T-helper 17 cell (primary cell): ENCODE measurements at places on chromosomes 5 and 9. TPM values are rescaled to one million over a fixed set of nuclear protein-coding genes. Genes with fewer than 3 reads are reported as not detected.

Gene SLC36A3
- total RNA-seq = not detected

Gene KCNN2
- not detected for total RNA-seq

Gene GIN1
- total RNA-seq = 3.5 TPM

Gene HMHB1
- total RNA-seq = not detected

Gene RNF145
- 61.1 TPM for total RNA-seq

- no peaks in the 10 kb centered on the region for H3K27me3 ChIP-seq
- peaks cover 6% of the 10 kb centered on the region for H3K4me1 ChIP-seq
- H3K4me3 ChIP-seq = peak overlapping the region; percentile 66
Measured at GRCh38 chr9:129972816-129973215, 70.2 kb downstream of the FNBP1 start.

- peaks cover 4% of the 10 kb centered on the region for H3K36me3 ChIP-seq
- DNase-seq = no peak
- no peak overlapping the region for H3K27ac ChIP-seq
- peaks cover 37% of the 10 kb centered on the region for H3K27me3 ChIP-seq
- H3K4me3 ChIP-seq = no peak overlapping the region
- H3K4me1 ChIP-seq = no peaks in the 10 kb centered on the region
Measured at GRCh38 chr9:86836797-86837196, 110.5 kb downstream of the GAS1 start.

DNA sequence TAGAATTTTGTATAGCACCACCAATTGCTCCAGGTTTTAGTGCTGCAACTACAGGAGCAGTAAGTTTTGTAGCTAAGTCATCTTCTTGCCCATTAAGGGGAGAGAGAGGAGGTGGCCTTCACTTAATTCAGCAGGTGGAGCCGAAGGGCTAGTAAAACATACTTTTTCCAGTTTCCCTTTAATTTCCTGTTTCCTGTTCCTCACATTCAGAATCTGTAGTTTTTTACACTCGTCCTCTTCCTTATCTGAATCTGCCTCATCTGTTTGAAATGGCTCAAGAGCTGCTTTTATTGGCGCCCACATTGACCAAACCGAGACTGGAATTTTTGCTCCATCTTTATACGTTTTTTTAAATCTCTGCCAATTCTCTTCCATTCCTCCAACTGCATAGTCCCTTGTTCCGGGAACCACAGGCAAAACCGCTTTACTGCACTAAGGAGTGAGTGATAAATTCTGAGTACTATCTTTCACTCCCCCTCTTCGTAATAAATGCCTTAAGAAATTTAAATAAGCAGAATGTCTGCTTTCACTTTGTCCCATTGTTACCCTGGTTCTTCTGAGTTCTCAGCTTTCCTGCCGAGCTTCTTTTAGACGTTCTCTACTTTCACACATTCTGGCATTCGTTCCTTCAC is 133.9 kb downstream of the DROSHA start:
- DNase-seq = no peak
- H3K4me1 ChIP-seq = no peaks in the 10 kb centered on the region
- no peak overlapping the region for H3K27ac ChIP-seq

DNA sequence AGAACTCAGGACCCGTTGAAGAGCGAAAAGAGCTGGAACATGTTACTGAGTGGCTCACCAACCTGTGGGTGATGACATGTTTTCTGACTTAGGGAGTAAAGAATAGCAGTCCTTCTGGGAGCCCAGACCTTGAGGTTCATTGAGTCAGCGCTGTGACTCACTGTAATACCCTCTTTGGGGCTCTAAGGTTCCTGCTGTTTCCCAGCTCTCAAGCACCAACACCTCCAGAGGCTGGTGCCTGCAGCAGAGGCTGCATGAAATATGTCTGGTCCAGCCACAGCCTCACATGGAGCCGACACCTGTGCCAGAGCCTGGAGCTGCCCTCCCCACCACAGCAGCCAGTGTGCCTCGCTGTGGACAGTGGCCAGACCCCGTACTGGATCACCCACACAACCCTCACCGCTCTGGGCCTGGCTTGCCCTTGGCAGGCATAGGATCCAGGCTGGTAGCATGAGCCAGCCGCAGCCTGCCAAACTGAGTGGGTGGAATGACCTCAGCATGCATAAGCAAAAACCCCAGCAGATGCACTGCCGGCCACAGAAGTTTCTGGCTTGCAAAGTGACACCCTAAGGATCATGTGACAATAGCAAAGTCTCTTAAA is 143.5 kb upstream of the MRPS30 start:
- H3K36me3 ChIP-seq = no peaks in the 10 kb centered on the region
- H3K27me3 ChIP-seq = no peaks in the 10 kb centered on the region
- H3K4me3 ChIP-seq = no peak overlapping the region
- H3K27ac ChIP-seq = no peak overlapping the region
- no peaks in the 10 kb centered on the region for H3K4me1 ChIP-seq
- DNase-seq = no peak

GRCh38 chr9:86734771-86735170 is 212.5 kb downstream of the GAS1 start:
- H3K4me1 ChIP-seq = no peaks in the 10 kb centered on the region
- no peak for DNase-seq
- H3K27me3 ChIP-seq = peaks cover 10% of the 10 kb centered on the region
- no peaks in the 10 kb centered on the region for H3K36me3 ChIP-seq

GRCh38 chr5:139473105-139473504 is 2.3 kb downstream of the SMIM33 start:
- peak overlapping the region; percentile 96 for H3K27ac ChIP-seq
- peaks cover 8% of the 10 kb centered on the region for H3K36me3 ChIP-seq
- H3K4me1 ChIP-seq = peaks cover 65% of the 10 kb centered on the region
- H3K27me3 ChIP-seq = no peaks in the 10 kb centered on the region
- no peak overlapping the region for H3K4me3 ChIP-seq

DNA sequence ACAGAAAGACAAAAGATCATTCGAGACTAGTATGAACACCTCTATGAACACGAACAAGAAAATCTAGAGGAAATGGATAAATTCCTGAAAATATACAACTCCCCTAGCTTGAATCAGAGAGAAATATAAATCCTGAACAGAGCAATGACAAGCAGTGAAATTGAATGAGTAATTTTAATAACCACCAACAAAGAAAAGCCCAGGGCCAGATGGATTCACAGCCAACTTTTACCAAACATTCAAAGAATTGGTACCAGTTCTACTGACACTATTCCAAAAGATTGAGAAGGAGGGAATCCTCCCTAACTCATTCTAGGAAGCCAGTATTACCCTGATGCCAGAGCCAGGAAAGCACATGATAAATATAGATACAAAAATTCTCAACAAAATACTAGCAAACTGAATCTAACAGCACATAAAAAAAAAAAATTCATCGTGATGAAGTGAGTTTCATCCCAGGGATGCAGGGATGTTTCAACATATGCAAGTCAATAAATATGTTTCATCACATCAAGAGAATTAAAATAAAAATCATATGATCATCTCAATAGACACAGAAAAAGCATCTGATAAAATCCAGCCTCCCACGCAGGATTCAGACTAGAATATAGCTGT is 25.2 kb upstream of the PTGER4 start:
- H3K36me3 ChIP-seq = peaks cover 3% of the 10 kb centered on the region
- H3K27me3 ChIP-seq = no peaks in the 10 kb centered on the region
- H3K27ac ChIP-seq = peak overlapping the region; percentile 94
- peaks cover 45% of the 10 kb centered on the region for H3K4me1 ChIP-seq

- peaks cover 2% of the 10 kb centered on the region for H3K4me1 ChIP-seq
- no peaks in the 10 kb centered on the region for H3K36me3 ChIP-seq
- no peak overlapping the region for H3K27ac ChIP-seq
- DNase-seq = no peak
Measured at GRCh38 chr5:68027519-68027918, 188.0 kb upstream of the PIK3R1 start.

GRCh38 chr9:134740071-134740470 is 98.5 kb downstream of the COL5A1 start:
- peaks cover 16% of the 10 kb centered on the region for H3K27me3 ChIP-seq
- H3K36me3 ChIP-seq = peaks cover 2% of the 10 kb centered on the region
- peaks cover 2% of the 10 kb centered on the region for H3K4me1 ChIP-seq
- no peak overlapping the region for H3K4me3 ChIP-seq
- DNase-seq = no peak

- peaks cover 4% of the 10 kb centered on the region for H3K4me1 ChIP-seq
- no peak overlapping the region for H3K27ac ChIP-seq
- H3K36me3 ChIP-seq = peaks cover 6% of the 10 kb centered on the region
- H3K4me3 ChIP-seq = no peak overlapping the region
- DNase-seq = no peak
- H3K27me3 ChIP-seq = no peaks in the 10 kb centered on the region
Measured at GRCh38 chr9:2691212-2691611, 26.1 kb upstream of the KCNV2 start.

DNA sequence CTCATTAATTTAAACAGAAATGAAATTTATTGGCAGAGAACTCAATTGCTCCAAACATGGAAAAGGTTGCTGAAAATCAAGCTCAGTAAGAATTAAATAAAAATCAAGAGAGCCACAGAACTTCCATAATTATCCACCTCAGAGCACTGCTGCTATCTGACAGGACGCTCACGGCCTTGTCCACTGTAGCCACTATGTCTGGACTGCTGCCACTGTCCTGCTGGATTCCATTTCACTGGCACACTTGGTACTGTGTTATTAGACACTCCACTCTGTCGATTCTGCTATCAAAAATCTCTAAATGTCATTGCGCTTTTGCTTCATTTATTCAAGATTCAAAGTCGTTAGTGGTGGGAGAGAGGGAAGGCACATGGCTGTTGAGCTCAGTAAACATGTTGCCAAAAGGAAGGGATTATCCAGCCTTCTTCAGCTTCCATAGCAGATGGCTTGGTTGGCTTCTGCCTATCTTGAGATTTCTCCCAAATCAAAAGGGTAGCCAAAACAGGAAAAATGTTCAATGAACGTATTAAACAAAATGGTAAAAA is 815.0 kb downstream of the CDH18 start:
- H3K27me3 ChIP-seq = no peaks in the 10 kb centered on the region
- no peak overlapping the region for H3K27ac ChIP-seq
- DNase-seq = no peak
- no peak overlapping the region for H3K4me3 ChIP-seq

DNA sequence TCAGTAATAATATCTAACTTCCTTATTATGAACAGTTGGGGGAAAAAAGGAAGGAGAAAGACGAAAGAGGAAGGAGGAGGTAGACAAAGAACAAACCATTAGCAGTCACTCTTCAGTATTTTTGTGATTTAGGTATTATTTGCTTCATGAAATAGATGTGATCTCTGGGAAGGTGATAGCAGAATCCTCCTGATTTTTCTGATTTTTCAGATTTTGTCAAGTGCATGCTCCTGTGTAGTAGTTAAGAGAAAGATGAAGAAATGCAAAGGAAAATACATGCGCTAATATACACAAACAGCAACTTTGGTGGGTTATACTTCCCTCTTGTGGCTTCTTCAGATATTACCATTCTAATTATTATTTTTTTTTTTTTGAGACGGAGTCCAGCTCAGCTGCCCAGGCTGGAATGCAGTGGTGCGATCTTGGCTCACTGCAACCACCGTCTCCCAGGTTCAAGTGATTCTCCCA is 31.6 kb downstream of the LMNB1 start:
- no peak overlapping the region for H3K4me3 ChIP-seq
- DNase-seq = no peak
- no peaks in the 10 kb centered on the region for H3K36me3 ChIP-seq
- peaks cover 28% of the 10 kb centered on the region for H3K4me1 ChIP-seq
- H3K27ac ChIP-seq = no peak overlapping the region
- no peaks in the 10 kb centered on the region for H3K27me3 ChIP-seq

DNA sequence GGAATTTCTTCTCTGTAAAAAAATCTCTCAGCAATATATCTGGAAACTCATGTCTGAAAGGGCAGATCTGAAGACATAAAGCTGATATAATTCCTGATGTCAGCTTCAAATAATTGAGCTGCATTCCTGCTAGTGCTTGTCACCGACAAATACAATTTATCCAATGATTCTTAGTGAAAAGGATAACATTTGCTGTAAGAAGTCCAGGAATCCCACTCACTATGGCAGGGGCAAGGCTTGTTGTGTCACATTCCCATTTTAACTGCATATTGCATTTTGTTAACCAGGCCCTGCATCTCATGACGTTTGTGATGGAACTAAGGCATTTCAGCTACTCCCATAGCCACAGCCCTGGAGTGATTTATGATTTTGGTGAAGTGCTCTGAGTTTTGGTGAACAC is 160.1 kb upstream of the DAB2 start:
- no peak overlapping the region for H3K4me3 ChIP-seq
- DNase-seq = no peak
- H3K36me3 ChIP-seq = no peaks in the 10 kb centered on the region
- H3K27ac ChIP-seq = no peak overlapping the region
- H3K4me1 ChIP-seq = peaks cover 11% of the 10 kb centered on the region
- peaks cover 23% of the 10 kb centered on the region for H3K27me3 ChIP-seq

DNA sequence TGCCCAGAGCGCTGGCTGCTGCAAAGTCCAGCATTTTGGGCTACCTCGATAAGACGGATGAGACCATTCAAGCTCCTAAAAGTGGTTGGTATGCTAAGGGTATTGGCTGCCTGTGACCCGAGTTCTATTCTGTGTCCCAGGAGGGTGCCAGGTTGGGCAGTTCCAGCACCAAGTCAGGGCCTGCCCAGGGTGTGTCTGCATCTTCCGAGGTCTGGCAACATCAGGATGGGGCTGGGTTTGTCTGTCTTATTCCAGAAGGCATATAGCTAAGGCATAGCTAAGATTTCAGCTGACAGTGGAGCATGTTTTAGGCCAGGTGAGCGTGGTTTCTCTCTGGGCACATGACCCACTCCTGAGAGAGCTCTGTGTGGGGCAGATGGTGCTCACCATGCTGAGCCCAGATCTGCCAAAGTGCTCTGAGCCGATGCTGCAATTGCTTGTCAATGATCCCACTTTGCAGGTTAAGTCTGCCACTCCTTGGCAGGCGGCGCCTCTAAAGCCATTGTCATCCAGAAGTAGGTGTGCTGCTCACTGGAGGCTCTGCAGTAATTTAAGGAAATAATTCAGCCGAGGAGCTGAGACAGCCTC is 7.8 kb downstream of the SLC9A3 start:
- peaks cover 3% of the 10 kb centered on the region for H3K36me3 ChIP-seq
- no peak overlapping the region for H3K27ac ChIP-seq
- no peak overlapping the region for H3K4me3 ChIP-seq
- DNase-seq = no peak
- peaks cover 3% of the 10 kb centered on the region for H3K4me1 ChIP-seq
- H3K27me3 ChIP-seq = peaks cover 20% of the 10 kb centered on the region

GRCh38 chr9:134004131-134004873 is 12.2 kb upstream of the VAV2 start:
- peaks cover 2% of the 10 kb centered on the region for H3K36me3 ChIP-seq
- peaks cover 16% of the 10 kb centered on the region for H3K27me3 ChIP-seq
- no peak overlapping the region for H3K27ac ChIP-seq
- no peak for DNase-seq
- H3K4me3 ChIP-seq = no peak overlapping the region

- no peak overlapping the region for H3K27ac ChIP-seq
- H3K36me3 ChIP-seq = peaks cover 2% of the 10 kb centered on the region
- no peaks in the 10 kb centered on the region for H3K27me3 ChIP-seq
- no peak for DNase-seq
- H3K4me1 ChIP-seq = peaks cover 2% of the 10 kb centered on the region
Measured at GRCh38 chr5:82820961-82821845, 256.0 kb downstream of the TMEM167A start.
